Mesothelial cell of epicardium (in vitro differentiated cells): ENCODE measurements at places on chromosomes 16 and 17.

DNA sequence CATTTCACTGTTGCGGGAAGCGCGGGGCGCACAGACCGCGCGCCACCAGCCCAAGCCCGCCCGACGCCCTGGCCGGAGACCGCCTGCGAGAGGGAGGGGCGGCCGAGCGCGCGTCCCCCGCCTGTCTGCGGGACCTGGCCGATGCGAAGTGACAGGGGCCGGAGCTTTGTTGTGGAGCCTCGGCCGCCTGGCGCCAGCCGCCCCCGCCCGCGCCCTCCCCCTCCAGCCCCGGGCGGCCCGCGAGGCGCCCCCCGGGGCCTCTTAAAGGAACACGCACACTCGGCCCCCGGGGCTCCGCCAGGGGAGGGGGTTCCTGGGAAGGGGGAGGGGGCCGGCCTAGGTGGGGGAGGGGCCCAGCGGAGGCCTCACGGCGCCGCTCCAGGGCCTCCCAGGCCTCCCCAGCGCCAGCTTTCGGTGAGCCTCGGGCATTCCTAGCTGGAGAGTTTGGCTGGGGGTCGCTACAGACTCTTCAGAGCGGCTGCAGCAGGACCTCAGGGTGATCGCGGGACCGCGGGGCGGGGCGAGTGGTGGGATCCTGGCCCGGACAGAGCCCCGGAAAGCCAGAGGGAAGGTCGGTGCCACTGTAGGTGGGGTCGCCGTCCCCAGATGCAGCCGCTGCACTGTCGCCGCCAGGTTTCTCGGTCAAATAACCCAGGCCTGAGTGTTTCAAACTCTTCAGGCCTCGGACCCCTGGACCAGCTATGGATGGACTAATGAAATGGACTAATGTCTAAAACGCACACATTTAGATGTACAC is 2.4 kb upstream of the TBX2 start:
- DNase-seq = no peak

DNA sequence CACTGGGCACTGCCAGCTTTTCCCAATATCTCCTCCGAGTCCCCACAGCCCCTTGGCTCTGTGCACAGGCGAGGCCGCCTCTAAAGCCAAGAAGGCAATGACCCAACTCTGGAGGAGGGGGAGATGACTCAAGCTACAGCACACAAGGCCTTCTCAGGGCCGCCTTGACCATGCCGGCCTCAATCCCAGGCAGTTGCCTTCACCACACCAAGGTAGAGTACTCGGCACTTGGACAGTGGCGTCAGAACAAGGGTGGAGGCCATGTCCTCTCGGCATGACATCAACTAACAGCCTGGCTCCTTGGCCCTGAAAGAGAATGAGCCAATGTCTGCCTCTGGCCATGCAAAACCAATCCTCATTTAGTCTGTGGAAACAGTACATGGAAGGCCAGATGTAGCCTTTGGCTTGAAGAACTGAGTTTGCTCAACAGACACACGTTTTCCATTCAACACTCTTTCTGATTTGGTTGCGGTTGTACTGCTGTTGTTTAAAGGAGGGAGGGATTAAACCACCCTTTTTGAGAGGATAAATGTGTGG is 139.6 kb downstream of the XYLT1 start:
- no peak for DNase-seq

- no peak for DNase-seq
Measured at GRCh38 chr16:49498666-49499413, 125.2 kb downstream of the C16orf78 start.

- no peak for DNase-seq
Measured at GRCh38 chr16:90047714-90048346, 28.6 kb upstream of the DBNDD1 start.

DNA sequence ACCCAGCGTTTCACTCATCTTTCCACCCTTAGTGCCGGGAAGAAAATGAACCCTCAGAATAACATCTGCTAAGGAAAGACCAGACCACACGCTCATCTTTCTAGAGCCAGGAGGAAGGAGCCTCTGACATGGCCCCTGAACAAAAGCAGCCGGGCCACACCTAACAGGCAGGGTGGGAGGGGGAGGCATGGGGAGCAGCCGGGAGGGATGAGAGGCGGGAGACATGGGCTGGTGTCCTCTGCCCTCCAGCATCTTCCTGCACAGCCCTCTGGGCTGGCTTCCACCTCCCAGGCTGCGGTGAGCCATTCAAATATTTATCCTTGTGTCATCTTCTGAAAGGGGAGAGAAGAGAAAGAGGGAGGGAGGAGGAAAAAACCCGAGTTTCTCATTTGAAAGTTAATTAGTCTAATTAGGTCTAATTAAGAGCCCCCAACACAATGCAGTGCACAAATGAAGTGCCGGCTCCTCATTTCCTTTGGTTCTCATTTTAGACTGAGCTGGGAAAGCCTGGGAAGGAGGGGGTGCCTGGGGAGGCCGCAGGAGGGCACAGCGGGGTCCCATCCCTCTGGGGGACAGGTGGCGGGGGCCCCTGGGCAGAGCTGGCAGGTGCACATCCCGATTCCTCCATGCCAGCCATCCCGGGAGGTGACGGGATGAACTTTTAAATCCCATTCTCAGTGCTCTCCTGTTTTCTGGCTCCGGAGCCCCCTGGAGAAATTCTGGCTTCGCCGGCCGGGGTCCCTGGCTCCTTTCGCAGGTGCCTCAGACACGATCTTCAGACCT is 90.5 kb downstream of the ENGASE start:
- no peak for DNase-seq

GRCh38 chr16:85571813-85572619 is 41.1 kb upstream of the GSE1 start:
- DNase-seq = no peak

DNA sequence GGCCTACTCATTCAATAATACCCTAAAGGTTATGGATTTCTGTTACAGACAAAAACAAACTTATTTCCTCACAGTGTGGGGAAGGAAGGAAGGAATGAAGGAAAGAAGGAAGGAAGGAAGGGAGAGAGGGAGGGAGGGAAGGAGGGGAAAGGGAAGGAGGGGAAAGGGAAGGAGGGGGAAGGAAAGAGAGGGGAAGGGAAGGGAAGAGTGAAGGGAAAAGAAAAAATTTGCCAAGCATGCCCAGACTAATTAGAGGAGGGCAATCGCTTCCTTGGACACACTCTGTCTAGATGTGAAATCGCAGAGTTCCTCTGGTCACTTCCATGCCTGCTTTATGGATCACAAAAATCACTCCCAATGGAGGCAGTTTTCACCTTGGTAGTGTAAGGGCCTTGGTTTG is 570.1 kb upstream of the SOX9 start:
- DNase-seq = no peak

DNA sequence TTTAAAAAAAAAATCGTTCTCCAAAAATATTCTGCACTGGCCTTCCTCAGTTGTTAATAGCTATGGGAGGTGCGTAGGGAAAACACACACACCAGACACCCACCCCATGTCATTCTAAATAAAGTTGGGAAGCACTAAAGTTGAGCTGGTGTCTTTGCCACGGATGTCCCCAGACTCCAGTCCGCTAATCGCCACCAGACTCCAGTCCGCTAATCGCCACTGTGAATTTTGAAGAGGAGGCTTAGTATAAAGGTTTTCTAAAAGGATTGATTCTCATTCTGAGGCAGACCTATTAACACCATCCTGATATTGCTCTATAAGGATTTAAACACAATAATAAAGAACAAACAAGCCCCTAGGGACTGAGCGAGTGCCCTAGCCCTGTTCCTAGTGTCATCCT is 22.7 kb upstream of the CPSF4L start:
- no peak for DNase-seq

DNA sequence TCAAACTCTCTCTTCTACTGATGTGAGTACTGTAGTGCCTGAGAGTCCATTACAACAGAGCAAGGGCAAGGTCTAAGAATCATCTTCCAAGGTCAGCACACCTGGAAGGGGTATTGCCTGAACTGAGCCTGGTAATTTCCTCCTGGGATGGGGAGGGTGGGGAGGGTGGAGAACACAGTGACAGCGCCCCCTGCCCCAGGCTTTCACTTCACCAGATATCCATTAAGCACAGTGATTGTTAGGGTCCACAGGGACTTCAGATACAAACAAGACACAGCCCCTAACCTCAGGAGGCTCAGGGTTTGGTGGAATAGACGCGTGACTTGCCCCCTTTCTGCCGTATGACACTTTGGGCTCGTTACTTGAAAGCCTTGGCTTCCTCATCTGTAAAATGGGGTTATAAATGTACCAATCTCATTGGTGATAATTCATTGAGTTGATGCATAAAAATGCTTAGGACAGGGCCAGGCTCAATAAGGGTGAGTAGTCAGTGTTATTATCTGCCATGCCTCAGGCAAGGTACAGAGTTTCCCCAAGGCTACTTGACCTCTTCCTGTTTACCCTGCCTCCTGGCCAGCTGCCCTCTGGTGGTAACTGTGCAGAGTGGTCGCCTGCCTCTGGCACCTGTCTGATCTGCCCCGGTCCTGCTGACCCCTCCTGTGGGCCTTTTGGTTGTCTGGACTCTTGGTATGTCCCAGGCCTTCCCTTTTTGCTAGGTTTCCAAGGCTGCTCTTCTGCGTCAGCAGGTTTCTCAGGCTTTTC is 13.1 kb upstream of the BRD7 start:
- no peak for DNase-seq

DNA sequence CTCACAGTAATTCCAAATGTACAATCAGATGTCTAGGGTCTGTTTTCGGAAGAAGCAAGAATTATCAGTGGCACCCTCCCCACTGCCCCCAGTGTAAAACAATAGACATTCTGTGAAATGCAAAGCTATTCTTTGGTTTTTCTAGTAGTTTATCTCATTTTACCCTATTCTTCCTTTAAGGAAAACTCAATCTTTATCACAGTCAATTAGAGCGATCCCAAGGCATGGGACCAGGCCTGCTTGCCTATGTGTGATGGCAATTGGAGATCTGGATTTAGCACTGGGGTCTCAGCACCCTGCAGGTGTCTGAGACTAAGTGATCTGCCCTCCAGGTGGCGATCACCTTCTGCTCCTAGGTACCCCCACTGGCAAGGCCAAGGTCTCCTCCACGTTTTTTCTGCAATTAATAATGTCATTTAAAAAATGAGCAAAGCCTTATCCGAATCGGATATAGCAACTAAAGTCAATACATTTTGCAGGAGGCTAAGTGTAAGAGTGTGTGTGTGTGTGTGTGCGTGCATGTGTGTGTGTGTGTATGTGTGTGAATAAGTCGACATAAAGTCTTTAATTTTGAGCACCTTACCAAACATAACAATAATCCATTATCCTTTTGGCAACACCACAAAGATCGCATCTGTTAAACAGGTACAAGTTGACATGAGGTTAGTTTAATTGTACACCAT is 59.7 kb downstream of the HLF start:
- no peak for DNase-seq

DNA sequence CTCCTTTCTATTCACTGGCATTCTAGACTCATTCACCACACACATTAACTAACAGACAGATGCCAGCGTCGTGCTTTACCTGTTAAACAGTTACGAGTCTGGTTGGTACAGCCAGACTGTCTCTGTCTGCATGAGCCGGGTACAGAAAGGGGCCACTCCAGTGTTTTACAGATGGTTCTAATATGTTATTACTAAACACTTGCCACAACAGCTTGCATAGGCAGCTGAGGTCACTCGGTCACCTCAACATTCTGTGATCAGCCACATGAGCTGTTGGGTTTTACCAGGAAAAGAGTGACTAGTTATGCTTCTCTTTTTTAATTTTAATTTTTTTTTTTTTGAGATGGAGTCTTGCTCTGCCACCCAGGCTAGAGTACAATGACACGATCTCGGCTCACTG is 25.2 kb downstream of the CD300A start:
- no peak for DNase-seq

- no peak for DNase-seq
Measured at GRCh38 chr16:86365513-86366273, 144.6 kb upstream of the FOXF1 start.

GRCh38 chr17:29791336-29792080 is 138.5 kb downstream of the SSH2 start:
- DNase-seq = no peak
